Activated T-cell treated with anti-CD3 and anti-CD28 coated beads, Interleukin-2, amount 50 U/mL, for 72 hours (primary cell): ENCODE measurements at places on chromosomes 4 and X.

DNA sequence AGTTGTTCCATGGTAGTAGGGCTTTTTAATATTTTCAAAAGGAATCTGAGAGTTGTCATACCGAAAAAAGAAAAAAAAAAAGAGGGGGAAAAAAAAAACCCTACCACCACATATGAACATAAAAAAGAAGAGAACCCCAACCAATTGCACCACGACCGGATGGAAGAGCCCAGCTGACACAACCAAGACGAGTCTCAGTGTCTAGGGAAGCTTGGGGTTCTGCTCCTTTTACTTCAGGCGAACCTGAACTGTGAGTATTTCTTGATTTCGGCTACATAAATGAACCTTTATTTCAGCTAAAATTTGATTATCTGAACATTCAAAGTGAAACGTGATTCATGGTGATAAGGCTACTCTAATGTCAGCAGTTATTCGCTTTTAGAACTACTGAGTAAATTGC is at the start of gene GPR34:
GPR34 (plus strand) TSS at position 139 of the 400 bp plus-strand sequence. CDS start 6,661 bp downstream, outside the sequence.
- DNase-seq, result peak; percentile 12

DNA sequence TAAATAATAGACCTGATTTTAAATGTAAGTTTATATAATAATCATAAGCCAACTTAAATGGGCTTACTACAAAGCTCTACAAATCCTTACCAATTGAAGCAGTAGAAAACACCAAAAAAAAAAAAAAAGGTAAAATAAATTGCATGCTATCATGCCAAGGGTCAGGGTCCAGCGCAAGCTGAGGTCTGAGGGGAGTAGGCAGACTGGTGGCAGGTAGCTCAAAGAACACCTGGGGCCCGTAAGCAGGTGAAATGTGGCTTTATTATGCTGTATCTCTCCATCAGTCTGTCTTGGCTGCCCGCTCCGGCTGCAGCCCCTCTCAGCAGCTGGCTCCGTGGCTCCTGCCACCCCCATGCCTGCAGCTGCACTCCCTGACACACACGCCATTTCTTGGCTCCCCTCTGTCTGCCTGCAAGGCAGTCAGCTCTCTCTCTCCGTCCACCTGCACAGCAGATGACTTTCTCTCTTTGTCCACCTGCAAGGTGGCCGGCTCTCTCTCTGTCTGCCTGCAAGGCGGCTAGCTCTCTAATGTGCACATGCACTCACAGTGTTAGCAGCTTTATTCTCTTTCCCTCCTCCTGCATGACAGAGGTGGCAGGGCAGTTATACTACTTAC is 209.4 kb upstream of the UGT8 start:
- no peak for DNase-seq

GRCh38 chrX:10619425-10620046 is 849 bp downstream of the MID1 start:
- no peak for DNase-seq

DNA sequence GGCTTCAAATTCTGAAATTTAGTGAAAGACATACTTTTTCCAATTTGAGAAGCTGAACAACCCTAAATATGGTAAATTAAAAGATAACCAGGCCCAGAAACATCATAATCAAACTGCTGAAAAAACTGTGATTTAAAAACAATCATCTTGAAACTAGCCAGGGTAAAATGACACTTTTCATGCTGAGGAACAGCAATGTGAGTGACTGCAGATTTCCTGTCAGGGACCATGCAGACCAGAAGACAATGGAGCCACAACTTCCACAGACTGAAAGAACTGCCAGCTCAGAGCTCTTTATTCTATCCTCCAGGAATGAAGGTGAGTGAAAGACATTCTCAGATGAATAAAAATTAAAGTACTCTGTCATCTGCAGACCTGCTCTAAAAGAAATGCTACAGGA is 73.3 kb downstream of the NAT8L start:
- DNase-seq, result no peak

DNA sequence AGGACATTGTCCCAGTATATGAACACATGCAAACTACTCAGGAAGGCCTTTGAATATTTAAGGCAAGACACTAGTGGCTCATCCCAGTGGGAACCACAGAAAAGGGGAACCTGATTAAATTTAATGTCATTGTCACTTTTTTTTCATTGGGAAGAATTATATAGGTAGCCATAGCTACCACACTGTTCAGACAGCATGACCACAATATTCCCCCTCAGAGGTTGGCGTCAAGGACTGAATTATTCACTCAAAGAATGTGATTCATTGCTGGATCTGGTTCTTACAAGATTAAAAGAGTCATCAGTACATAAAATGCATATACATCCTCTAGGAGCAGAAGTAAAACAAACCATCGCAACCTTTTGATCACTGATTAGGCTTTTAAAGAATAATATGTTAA is 92.0 kb upstream of the SMARCAD1 start:
- no peak for DNase-seq

- DNase-seq, result no peak
Measured at GRCh38 chrX:41705680-41706374, 17.1 kb downstream of the GPR34 start.

DNA sequence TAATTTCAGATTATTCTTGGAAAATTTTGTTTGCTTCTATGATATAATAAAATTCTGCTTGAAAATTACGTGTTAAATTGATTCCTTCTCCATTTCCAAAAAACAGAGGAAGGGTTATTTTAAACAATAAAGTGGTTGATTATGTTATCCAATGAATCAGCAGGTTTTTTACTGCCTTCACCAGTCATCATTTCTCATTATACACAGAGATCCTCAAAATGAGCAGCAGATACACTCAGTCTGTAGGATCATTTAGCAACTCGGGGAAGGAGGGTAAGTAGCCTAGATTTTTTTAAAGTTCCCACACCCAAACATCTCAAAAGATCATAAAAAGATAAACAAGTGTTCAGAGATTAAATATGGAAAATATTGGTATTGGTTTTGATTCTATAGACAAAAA is 6.8 kb upstream of the TMEM144 start:
- DNase-seq, result no peak

DNA sequence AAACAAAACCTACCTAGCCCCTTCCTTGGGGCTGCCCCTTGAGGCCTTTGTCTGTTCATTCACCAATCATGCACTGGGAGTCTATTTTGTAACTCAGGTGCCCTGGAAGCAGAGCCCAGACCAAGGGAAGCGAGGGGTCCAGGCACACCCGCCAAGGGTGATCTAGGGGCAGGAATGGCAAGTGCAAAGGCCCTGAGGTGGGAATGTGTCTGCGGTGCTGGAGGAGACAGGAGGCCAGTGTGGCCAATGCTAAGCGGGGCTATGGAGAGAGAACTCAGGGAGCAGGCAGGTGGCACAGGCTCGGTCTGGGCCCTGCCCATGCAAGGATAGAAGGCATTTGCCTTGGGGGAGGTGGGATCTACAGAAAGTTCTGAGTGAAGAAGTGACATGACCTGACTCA is 3.5 kb upstream of the SH3BP2 start:
- DNase-seq, result no peak

DNA sequence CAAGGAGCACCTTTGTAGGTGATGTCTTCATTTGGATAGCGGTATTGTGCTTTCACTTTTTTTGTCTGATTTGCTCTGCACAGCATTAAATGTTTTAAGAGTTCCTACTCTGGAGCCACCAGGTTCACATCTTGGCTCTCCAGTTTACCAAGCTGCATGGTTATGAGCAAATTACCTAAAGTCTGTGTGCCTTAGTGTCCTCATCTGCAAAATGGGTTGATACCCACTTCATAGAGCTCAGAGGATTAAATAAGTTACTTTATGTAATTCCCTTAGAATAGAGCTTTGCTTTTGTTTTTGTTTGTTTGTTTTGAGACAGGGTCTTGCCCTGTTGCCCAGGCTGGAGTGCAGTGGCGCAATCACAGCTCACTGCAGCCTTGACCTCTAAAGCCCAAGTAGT is 58.2 kb downstream of the UBE2K start:
- no peak for DNase-seq

GRCh38 chr4:20995610-20996009 is 295.4 kb downstream of the PACRGL start:
- no peak for DNase-seq

DNA sequence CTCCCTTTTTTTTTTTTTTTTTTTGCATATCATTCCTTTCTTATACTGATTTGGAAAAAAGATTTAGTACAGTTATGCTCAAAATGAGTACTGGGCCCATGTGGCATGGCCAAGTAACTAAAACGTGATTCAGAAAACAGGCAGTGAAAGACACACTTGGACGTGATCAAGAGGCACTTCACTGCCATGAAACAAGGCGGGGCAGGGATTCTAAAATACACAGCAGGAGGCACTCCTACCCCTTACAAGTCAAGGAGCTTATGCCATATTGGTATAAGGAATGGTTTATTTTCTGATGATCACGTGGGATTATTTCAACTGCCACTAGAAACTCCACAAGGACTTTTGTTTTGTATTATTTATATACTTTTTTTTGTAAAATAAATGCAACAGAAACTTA is 72.0 kb downstream of the CHST7 start:
- DNase-seq, result no peak

- DNase-seq, result no peak
Measured at GRCh38 chr4:80183250-80184052, 13.9 kb upstream of the PRDM8 start.

GRCh38 chr4:96675416-96675815 is 835.5 kb downstream of the PDHA2 start:
- no peak for DNase-seq

GRCh38 chr4:107068116-107068515 is 32.0 kb upstream of the DKK2 start:
- no peak for DNase-seq

DNA sequence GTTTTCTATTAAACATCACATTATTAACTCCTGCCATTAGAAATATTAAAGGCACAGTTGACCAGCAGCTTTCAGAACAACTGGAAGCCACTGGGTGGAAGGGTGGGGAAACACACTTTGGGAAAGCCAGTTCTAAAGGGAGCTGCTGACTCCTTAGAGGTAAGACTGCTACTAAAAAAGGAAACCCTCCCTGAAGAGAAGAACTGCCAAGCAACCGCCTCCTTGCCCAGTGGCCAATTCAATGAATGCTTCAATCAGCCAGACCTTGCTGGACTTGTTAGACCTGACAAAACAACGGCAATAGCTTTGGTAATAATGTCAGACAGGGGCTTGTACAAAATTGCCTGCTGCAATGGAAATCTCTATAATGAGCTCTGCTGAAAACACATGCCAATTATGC is 15.6 kb downstream of the OPHN1 start:
- no peak for DNase-seq

- DNase-seq, result no peak
Measured at GRCh38 chr4:41597494-41597893, 59.5 kb downstream of the LIMCH1 start.

- no peak for DNase-seq
Measured at GRCh38 chr4:186557061-186557460, 1.7 kb upstream of the MTNR1A start.
